ENCODE measurements at places on chromosomes 2 and 18. TPM values are rescaled to one million over a fixed set of nuclear protein-coding genes. Genes with fewer than 3 reads are reported as not detected.

DNA sequence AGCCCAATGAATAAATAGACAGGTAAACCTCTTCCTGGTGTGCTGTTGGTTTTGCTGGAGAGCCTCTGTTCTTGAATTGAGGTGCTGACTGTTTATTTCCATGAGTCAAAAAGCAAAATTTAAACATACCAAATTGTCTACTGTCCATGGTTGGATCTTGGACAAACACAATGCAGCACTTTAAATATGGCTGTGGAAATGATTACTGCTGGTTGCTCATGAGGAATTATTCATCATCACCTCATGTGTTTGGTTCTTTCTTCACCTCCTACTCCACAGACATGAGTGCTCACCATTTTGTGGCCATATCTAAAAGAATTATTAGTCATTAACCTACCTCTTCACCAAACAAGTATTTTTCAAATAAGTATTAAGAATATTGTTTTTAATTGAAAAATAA lies 85.3 kb upstream of the GALNT5 start:
- no peaks in the 10 kb centered on the region for H3K4me1 ChIP-seq
- no peak for DNase-seq
- H3K36me3 ChIP-seq: no peaks in the 10 kb centered on the region
- no peak overlapping the region for H3K4me3 ChIP-seq
- peaks cover 8% of the 10 kb centered on the region for H3K27me3 ChIP-seq

DNA sequence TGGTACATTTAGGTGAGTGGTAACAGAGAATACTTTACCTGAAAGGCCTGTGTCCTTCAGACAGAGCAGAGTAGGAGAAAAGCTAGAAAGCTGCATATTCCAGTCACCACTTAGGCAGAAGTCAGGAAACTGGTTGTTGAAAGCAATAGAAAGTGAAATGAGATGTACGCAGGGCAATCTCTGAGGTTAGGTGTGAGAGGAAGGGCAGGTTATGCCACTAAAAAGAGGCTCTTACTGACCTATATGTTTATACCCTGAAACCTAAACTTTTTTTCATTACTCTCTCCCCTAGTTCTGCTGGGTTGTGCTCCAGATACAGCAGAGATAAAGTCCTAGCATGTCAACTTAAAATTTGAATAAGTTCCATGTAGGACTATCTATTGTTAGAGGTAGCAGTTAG lies 93.5 kb downstream of the COX7A2L start:
- H3K27me3 ChIP-seq: no peaks in the 10 kb centered on the region
- peak overlapping the region; percentile 17 for H3K27ac ChIP-seq
- H3K36me3 ChIP-seq: peaks cover 9% of the 10 kb centered on the region

GRCh38 chr2:172930871-172931255 lies 144.8 kb upstream of the MAP3K20 start:
- DNase-seq: no peak
- H3K27ac ChIP-seq: no peak overlapping the region
- no peaks in the 10 kb centered on the region for H3K27me3 ChIP-seq
- no peak overlapping the region for H3K4me3 ChIP-seq

- no peak for DNase-seq
- H3K4me3 ChIP-seq: no peak overlapping the region
- H3K27ac ChIP-seq: peak overlapping the region; percentile 82
Observed at GRCh38 chr2:68727683-68728375, 6.8 kb upstream of the ARHGAP25 start.

GRCh38 chr2:99403524-99403923 lies 66.3 kb downstream of the EIF5B start:
- peak; percentile 19 for DNase-seq
- H3K4me3 ChIP-seq: no peak overlapping the region
- H3K27me3 ChIP-seq: no peaks in the 10 kb centered on the region
- peaks cover 22% of the 10 kb centered on the region for H3K36me3 ChIP-seq
- H3K4me1 ChIP-seq: peaks cover 8% of the 10 kb centered on the region
- peak overlapping the region; percentile 33 for H3K27ac ChIP-seq

DNA sequence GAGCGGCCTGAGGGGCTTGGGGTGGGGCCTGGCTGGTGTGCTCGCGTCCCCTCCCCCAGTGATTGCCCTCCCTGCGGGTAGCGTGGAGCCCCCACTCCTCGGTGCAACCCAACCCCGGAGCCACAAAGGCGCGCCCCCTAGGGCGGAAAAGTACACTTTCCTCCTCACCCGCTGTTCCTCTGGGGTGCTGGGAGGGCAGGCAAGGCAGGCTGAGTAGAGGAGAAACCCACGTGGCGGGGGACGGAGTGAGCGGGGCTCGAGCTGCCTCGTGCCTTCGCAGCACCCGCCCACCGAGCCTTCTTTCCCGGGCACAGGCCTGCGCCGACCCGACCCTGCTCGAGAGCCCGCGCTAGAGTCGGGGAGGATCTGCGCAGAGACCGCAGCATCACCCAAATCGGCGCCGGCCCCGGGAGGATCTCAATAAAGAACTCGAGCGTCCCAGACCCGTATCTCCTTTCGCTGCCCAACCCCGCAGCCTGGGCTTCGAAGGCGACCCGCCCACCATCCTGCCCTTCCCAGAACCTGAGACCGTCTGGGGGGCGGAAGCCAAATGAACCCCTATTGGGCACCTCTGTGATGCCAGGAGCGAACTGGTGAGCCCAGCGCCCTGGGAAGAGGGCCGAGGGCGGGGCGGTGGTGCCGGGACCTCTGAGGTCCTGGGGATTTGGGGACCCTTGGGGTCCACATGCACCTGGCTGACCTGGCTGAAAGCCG lies 1.5 kb downstream of the UCN start:
- H3K4me3 ChIP-seq: peak overlapping the region; percentile 53
- H3K27me3 ChIP-seq: peaks cover 12% of the 10 kb centered on the region
- peaks cover 12% of the 10 kb centered on the region for H3K4me1 ChIP-seq
- peaks cover 23% of the 10 kb centered on the region for H3K36me3 ChIP-seq

DNA sequence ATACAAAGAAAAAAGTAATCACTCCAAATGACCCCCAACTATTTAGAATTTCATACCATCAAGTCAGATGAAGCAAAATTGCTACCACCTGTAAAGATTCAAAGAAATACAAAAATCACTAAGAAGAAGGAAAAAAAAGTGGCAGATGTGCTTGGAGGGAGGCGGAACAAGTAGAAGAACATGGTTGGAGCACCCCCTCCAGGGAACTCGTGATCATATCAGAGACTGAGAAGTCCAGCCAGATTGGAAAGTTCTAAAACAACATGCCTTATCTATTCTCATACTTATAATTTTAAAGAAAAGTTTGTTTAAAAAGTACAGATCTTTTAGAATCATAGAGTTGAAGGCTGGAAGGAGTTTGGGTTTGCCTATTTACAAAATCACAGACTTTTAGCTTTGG lies 113.4 kb upstream of the CYP26B1 start:
- peaks cover 3% of the 10 kb centered on the region for H3K36me3 ChIP-seq
- H3K4me1 ChIP-seq: no peaks in the 10 kb centered on the region
- H3K27ac ChIP-seq: no peak overlapping the region
- no peak for DNase-seq
- no peak overlapping the region for H3K4me3 ChIP-seq

DNA sequence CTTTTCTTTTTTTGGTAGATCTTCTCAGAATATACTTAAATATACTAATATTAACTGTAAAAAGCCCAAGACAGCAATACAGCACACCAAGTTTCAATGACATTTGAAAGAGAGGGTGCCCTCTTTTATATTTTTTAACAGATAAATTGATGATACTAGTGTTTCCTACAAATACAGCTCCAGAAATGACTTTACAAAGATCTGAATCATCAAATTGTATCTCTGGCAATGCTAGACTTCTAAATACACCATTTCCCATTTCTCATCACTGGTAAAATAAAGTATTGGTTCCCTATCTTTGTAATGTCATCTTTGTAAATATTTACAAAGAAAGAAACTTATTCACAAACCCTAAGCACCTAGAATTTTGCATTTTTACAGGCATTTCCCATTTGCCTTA lies 281.3 kb downstream of the EXOC6B start:
- DNase-seq: no peak
- peaks cover 10% of the 10 kb centered on the region for H3K36me3 ChIP-seq
- H3K27ac ChIP-seq: no peak overlapping the region
- H3K27me3 ChIP-seq: no peaks in the 10 kb centered on the region
- H3K4me3 ChIP-seq: no peak overlapping the region

GRCh38 chr2:116416731-116417377 lies 1397.6 kb upstream of the DDX18 start:
- H3K4me1 ChIP-seq: no peaks in the 10 kb centered on the region
- no peak for DNase-seq
- no peaks in the 10 kb centered on the region for H3K27me3 ChIP-seq

Gene GKN2
- total RNA-seq: not detected

DNA sequence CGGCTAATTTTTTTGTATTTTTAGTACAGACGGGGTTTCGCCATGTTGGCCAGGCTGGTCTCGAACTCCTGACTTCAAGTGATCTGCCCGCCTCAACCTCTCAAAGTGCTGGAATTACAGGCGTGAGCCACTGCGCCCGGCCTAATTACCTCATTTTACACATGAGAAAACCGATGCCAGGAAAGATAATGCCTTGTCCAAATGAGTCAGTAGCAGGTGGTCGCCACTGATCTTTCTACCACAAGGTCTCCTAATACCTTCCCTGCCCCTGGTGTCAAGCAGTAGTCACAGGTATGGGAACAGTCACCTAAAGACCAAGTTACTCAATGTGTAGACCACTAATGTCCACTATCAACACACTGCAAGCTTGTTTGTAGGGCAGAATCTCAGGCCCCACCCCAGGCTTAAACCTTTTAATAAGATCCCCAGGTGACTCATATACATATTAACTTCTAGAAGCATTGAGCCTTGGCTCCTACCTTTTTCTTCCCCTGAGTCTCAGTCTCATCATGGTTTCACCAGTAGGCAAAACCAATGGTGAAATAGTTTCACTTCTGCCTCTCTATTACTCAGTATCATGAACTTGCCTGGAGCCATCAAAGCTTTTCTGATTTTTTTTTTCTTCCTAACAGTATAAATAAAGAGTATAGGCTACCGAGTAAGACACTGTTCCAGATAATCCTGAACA lies 6.9 kb upstream of the EPB41L5 start:
- no peaks in the 10 kb centered on the region for H3K4me1 ChIP-seq
- H3K4me3 ChIP-seq: no peak overlapping the region
- H3K27me3 ChIP-seq: no peaks in the 10 kb centered on the region
- DNase-seq: no peak
- H3K36me3 ChIP-seq: no peaks in the 10 kb centered on the region
- no peak overlapping the region for H3K27ac ChIP-seq

DNA sequence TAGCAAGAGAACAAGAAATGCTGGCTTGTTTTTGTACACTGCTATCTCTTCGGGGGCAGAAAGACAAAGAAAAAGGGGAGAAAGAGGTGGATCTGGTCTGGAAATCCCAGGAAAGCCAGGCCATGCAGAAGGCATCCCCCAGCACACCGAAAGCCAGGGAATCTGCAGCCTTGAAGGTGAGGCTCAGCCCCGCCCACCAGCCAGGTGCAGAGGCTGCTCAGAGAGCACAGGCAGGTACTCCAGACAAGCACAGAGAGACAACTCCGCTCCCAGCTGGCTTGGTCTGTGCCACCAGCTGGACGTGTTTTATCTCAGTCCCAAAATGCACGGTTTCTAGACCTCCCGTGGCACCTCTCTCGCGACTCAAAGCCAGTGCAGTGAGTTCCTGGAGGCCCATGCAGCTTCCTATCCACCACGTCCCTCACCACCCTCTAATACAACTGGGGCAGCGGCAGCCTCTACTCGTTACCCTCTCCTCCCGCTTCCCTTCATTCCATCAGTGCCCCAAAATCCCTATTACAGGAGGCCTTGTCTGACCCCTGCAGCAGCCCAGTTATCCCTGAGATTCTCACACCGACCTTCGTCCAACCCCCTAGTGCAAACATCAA lies 62.8 kb downstream of the HDAC4 start:
- H3K4me1 ChIP-seq: peaks cover 38% of the 10 kb centered on the region
- H3K27me3 ChIP-seq: no peaks in the 10 kb centered on the region

GRCh38 chr18:48800876-48801727 lies 149.7 kb downstream of the SMAD7 start:
- H3K36me3 ChIP-seq: no peaks in the 10 kb centered on the region
- peak overlapping the region; percentile 57 for H3K27ac ChIP-seq
- no peaks in the 10 kb centered on the region for H3K27me3 ChIP-seq

Gene MYO5B
- total RNA-seq: 0.12 TPM

- peaks cover 2% of the 10 kb centered on the region for H3K27me3 ChIP-seq
- DNase-seq: no peak
- H3K4me3 ChIP-seq: no peak overlapping the region
- no peaks in the 10 kb centered on the region for H3K36me3 ChIP-seq
- H3K27ac ChIP-seq: no peak overlapping the region
Observed at GRCh38 chr2:95301876-95302641, 4.9 kb downstream of the KCNIP3 start.

Data from activated naive CD4-positive, alpha-beta T cell treated with anti-CD3 and anti-CD28 coated beads for 36 hours (primary cell).